ENCODE measurements at places on chromosomes 4 and X.

DNA sequence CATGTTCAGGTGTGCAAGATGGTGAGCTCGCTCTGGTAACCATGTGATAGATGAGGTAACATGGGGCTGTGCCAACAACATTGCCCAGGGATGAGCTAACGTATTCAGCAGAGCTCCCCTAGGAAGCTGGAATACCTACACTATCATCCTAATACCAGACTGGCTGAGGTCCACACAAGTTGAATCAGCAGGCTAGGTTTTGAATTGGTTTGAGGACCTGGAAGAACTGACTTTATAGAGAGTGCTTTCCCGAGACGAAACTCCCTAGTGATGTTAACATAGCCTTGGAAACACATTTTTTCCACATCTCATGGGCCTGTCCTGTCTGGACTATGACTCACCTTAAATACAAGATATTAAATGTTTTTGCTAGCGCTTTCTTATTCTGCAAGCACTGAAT lies 56.7 kb downstream of the IGFBP7 start:
- DNase-seq = no peak

DNA sequence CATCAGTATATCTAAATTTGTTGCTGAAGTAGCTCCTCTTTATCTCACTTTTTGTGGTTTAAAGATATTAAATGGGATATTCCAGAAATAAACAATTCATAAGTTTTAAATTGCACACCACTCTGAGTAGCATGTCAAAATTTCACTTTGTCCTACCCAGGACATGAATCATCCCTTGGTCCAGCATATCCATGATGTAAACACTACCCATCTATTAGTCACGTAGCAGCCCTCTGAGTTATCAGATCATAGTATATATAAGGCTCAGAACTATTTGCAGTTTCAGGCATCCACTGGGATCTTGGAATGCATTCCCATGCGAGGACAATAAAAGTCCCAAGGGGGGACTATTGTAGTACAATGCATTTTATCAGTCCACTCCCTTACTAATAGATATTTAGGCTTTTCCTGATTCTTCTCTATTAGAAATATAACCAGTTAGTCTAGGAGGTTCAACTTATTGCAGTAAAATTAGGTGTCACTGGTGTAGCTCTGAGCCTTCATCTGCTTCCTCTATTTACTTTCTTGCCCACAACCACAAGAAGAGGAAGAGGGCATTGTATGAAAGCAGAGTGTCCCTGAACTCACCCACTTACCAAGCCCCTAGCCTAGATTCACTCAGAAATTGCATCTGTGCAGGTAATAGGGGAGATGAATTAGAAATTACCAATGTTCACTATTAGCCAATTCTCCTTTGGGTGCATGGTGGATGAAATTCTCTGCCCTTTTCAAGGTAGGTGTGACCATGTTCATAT lies 409.8 kb upstream of the GALNT7 start:
- DNase-seq = no peak

DNA sequence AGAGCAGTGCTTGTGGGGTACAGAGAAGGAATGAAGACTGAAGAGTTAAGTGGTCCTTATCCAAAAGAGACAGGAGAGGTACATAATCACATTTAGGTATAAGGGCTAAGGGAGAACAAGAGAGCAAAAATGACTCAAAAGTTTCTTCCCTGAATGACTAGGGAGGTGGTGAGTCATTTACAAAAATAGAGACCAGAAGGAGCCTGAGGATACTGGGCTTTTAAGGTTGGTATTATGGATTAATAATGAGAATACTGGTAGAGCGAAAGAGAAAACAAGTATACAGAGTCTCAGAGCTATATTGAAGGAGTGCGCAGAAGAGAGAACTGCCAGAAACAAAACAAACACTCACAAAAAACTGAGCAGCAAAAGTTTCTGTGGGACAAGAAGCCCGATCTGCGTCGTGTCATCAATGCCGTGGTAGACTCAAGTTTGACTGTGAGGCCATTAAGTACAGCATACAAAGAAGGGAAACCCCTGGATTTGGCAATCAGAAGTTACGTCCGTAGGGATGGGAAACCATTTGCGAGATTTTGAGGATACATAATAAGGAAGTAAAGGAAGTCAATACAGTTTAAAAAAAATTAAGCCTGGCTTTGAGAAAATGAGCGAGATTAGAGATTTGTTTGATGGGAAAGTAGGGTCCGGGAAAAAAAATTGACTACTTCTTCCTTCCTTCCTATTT lies 129.1 kb upstream of the STIM2 start:
- no peak for DNase-seq

GRCh38 chr4:26941951-26942350 lies 81.3 kb downstream of the STIM2 start:
- no peak for DNase-seq

- DNase-seq = no peak
Observed at GRCh38 chr4:140858897-140859296, 102.7 kb upstream of the TBC1D9 start.

- DNase-seq = no peak
Observed at GRCh38 chr4:152540293-152540674, 4.4 kb upstream of the FBXW7 start.

- DNase-seq = no peak
Observed at GRCh38 chr4:98625920-98626319, 32.5 kb downstream of the TSPAN5 start.

DNA sequence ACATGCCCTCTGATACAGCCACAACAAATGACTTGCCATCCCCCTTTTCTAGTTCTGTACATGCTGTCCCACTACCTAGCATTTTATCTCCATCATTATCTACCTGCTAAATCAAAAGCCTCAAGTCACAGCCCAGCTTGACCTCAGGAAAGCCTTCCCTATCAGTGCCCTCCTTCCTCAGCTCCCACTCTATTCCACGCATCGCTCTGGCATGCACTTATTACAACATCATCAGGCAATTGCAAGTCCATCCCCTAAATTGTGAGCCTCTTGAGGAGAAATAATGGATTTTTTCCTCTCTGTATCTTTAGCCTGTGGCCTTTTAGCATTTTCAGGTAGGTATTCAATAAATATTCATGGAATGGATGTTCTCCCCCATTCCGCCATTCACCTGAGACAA lies 5.7 kb downstream of the ARL13A start:
- DNase-seq = no peak

DNA sequence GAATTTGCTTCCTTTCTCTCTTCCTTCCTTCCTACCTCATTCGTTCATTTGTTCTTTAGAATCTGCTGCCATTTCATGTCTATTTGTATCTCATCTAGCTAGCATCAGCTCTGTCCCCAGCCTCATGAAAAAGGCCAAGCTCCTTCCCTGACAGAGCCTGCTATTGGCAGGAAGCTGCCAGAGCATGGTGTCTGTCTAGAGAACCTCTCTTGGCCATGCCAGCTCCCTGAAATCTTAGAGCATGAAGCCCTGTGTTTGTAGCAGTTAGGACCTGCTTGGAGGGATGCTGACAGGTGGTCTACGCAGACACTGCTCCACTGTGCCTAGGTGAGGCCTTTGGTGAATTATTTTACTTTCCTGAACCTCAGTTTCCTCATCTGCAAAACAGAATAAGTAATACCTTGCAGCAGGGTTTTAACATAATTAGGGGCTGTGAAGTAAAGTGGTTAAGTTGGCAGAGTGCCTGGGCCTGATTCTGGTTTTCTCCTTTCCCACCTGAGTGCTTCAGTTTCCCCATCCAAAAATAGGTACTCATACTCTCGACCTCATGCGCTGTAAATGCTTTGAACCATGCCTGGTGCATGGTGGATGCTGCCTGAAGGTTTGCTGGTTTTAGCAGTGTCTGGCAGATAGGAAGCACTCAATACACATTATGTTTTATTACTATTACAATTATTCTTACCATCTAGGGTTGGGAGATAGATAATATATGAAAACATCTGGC lies 4.7 kb downstream of the PTTG2 start:
- DNase-seq = no peak

GRCh38 chr4:97153042-97153441 lies 990.2 kb downstream of the STPG2 start:
- no peak for DNase-seq

DNA sequence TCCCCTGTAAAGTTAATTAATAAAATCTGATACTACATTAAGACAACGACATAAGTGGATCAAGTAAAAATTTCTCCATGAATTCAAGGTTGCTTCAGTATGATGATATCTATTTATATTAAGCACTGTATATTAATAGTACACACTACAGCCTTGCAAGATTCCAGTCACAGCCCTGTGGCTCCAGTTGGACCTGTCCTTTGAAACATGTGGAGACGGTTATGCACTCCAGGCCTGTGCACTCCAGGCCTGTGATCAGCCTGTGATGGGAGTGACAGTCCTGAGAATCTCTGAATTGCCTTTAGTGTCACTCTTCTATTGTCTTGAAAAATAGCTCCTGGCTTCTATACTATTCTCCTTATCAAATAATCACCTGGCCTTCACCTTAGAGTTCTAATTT lies 981.1 kb upstream of the AGA start:
- no peak for DNase-seq

- DNase-seq = no peak
Observed at GRCh38 chrX:36986231-36986630, 21.9 kb upstream of the FAM47C start.

GRCh38 chr4:77671051-77671450 lies 65.4 kb downstream of the CXCL13 start:
- no peak for DNase-seq

GRCh38 chrX:100600340-100600739 lies 15.6 kb downstream of the TNMD start:
- no peak for DNase-seq

DNA sequence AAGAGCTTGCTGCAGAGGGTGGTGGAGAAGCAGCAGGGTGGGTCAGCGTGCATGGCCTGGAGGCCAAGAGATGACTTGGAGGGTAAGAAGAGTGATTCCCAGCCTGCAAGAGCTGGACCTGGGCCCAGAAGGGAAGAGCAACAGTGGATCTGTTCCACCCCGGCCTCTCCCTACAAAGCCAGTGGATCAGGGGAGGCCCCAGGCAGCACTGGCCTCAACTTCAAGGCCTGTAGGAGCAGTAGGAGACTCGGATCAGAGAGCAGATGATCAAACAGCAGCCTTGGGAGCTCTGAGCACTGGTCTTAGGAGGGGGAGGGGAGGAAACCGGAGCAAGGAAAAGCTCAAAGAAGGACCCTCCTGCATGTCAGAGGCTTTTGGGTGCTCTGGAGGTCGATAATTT lies 7.6 kb downstream of the L1CAM start:
- DNase-seq = no peak

GRCh38 chr4:97386969-97387368 lies 756.3 kb downstream of the STPG2 start:
- no peak for DNase-seq

- DNase-seq = no peak
Observed at GRCh38 chr4:877502-877901, 51.6 kb upstream of the CPLX1 start.

- DNase-seq = no peak
Observed at GRCh38 chr4:17173300-17173699, 274.9 kb upstream of the LDB2 start.

GRCh38 chrX:94633237-94633636 lies 959.2 kb downstream of the FAM133A start:
- no peak for DNase-seq

DNA sequence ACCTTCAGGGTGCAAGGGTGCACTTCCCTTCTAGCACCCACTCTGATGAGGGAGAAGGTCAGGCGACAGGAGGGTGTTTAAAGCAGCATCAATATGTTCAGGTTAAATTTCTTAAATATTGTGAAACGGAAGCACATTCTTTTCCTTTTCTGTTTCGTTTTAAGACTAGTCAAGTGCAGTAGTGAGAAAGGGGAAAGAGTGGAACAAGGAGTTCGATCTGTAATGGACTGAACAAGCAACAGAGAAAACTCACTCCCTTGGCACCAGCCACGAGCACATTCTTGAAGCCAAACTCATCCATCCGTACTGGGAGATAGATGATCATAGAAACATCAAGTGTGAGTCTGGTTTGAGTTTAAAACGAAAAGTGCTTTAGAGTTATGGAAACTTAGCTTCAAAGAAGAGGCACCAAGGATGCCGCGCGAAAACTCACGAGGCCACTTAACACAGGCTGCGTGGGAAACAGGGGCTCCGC lies 815 bp downstream of the FAM53A start:
- DNase-seq = no peak

GRCh38 chr4:6595897-6596537 lies 21.0 kb downstream of the MAN2B2 start:
- DNase-seq = no peak

- DNase-seq = no peak
Observed at GRCh38 chr4:171588764-171589163, 224.4 kb upstream of the GALNTL6 start.

GRCh38 chr4:144611850-144612249 lies 34.1 kb upstream of the HHIP start:
- no peak for DNase-seq

DNA sequence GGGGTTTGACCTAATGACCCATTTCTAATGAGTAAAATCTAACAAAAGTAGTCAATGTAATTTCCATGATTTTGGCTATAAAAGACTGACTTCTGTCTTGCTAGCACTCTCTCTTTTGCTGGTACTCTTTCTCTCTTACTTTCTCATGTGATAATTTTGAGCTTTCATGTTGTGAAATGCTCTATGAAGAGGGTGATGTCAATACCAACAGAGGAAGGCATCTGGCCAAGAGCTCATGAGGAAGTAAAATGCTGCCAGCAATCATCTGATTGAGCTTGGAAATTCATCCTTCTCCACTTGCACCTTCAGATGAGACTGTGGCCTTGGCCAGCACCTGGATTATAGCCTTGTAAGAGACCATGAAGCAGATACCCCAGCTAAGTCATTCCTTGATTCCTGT lies 347.7 kb downstream of the HS3ST1 start:
- no peak for DNase-seq

GRCh38 chrX:11754958-11755645 lies 2.9 kb upstream of the MSL3 start:
- no peak for DNase-seq

DNA sequence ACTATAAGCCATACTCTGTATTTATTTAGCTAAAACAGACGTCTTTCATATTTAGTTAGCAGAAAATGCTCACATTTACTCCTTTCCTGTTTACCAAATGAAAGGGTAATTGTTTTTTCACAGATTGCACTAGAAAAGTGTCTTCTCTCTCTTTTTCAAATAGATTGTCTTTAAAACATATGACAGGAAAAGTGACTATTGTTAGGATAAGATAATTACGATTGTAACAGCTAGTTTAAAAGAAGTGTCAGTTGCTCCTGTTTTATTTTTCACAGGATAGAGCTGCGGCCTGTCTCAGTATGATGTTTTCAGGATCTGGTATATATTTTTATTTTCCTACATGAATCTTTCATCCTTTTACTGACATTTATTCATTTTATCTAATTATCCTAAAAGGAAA lies 353.5 kb downstream of the FBXO8 start:
- no peak for DNase-seq

DNA sequence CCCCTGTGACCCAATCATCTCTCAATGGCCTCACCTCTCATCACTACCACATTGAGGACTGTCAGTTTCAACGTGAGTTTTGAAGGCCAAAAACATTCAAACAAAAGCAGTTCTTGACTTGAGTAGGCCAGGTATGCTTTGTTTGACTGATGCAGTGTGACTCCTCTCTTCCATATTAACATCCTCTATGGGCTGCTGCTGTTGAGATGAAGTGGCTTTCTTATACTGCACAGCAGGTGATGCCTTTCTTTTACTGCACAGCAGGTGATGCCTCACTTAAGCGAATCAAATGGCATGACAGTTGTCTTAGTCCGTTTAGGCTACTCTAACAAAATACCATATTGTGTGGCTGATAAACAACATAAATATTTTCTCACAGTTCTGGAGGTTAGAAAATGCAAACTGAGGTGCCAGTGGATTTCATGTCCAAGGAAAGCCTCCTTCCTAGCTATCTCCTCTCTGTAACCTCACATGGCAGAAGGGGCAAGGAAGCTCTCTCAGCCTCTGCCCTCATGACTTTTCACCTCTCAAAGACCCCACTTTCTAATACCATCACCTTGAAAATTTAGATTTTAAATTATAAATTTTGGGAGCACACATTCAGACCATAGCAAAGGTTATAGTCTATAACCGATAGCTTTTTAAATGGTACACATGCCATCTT lies 2267.9 kb upstream of the AGA start:
- no peak for DNase-seq
